HepG2 (cell line): ENCODE measurements at places on chromosomes 3 and 15. TPM values are rescaled to one million over a fixed set of nuclear protein-coding genes. Genes with fewer than 3 reads are reported as not detected.

- no peaks in the 10 kb centered on the region for H3K4me1 ChIP-seq
- H3K27me3 ChIP-seq = no peaks in the 10 kb centered on the region
- H3K4me3 ChIP-seq = no peak overlapping the region
- H3K36me3 ChIP-seq = no peaks in the 10 kb centered on the region
Observed at GRCh38 chr3:8846176-8846575, 76.8 kb upstream of the OXTR start.

DNA sequence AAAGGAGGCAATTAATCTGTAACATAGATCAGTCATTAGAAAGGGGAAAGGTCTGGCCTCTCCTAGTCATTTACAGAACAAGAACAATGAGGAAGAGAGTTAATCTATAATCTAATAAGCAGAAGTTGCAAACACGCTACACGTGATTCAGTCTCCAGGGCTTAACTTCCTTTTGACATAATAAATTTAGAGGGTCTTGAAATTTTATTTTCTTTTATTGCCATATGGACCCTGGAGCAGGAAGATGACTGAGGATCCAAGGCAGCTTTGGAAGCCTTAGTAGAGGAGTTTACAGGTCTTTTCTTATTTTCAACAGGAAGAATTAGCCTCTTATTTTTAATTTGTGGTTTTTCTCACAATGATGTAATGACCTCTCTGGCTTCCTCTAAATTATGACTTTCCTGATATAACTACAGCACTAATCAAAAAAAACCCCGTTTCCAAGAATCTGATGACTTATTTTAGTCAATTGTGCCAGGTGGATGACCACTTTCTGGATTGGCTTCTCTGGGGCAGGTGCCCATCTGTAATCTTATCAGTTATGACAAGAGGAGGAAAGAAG is 32.2 kb downstream of the ADGRG7 start:
- no peak for DNase-seq
- H3K4me1 ChIP-seq = peaks cover 17% of the 10 kb centered on the region
- no peak overlapping the region for H3K27ac ChIP-seq
- H3K27me3 ChIP-seq = peaks cover 4% of the 10 kb centered on the region; the same call in 2 of the 3 replicates
- H3K36me3 ChIP-seq = no peaks in the 10 kb centered on the region

- H3K4me1 ChIP-seq = no peaks in the 10 kb centered on the region; the same call in 1 of the 2 replicates
- no peak for DNase-seq
- no peaks in the 10 kb centered on the region for H3K36me3 ChIP-seq
- no peak overlapping the region for H3K27ac ChIP-seq
- H3K27me3 ChIP-seq = no peaks in the 10 kb centered on the region
Observed at GRCh38 chr15:56868170-56868569, 50.3 kb upstream of the TCF12 start.

DNA sequence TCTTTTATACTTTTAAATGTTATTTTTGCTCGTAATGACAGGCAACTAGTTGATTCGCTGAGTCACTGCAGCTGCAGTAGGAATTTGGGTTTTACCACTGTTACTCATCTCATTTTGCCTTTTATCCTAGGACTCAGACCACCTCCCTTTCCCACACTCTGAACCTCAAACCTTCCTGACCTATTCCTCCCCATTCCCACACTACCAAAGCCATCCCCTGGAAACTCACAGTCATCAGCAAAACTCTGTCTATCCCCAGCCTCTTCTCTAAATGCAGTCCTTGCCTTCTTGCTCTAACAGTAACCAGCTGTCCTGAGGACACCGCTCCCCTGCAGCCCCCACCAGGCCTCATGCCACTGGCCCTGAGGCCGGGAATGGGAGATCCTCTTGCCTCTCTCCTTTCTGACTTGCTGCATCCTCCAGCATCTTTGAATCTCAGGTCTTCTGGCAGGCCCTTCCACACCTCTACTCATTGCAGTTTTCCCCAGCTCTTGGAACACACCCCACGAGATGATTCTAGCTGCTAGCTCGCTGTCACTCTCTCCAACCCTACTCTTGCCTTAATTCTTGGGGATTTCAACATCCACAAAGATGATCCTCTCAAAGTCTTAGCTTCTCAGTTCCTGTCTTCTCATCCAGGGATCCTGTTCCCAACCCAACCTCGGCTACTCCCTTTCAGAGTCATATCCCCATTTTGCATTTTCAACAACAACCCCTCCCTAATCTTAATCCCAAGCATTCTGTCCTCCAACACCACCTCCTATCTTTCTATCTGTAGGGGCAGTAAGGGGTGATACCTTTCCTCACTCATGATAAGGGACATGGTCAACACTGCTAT is 55.9 kb upstream of the C3orf80 start:
- H3K27ac ChIP-seq = no peak overlapping the region
- DNase-seq = no peak
- H3K27me3 ChIP-seq = no peaks in the 10 kb centered on the region
- H3K4me1 ChIP-seq = no peaks in the 10 kb centered on the region
- no peaks in the 10 kb centered on the region for H3K36me3 ChIP-seq

GRCh38 chr15:56320316-56320715 is 44.9 kb upstream of the TEX9 start:
- H3K36me3 ChIP-seq = no peaks in the 10 kb centered on the region
- H3K27ac ChIP-seq = no peak overlapping the region
- H3K4me1 ChIP-seq = 0 out of 2 replicates have a peak, but pooled peaks cover 8% of the 10 kb centered on the region
- DNase-seq = no peak
- no peak overlapping the region for H3K4me3 ChIP-seq
- no peaks in the 10 kb centered on the region for H3K27me3 ChIP-seq

DNA sequence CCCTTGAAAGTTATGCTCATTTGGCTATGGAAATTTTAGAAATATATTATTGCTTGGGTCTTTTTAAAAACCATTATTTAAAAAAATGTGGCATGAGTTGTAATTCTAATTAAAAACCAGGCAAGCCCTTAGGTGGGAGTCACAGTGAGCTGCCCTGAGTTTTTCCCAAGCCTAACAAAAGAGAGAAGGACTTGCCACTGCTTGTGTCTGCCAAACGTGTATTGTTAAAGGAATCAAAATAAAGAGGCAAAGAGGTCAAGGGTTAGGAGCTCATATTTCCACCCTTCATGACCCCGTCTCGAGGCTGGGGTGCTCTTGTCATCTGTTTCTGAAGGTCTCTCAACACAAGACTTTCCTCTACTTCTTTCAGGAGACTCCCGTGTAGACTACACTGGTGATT is 321.1 kb downstream of the ZIC1 start:
- H3K27me3 ChIP-seq = no peaks in the 10 kb centered on the region
- H3K27ac ChIP-seq = no peak overlapping the region
- no peak overlapping the region for H3K4me3 ChIP-seq
- no peaks in the 10 kb centered on the region for H3K4me1 ChIP-seq

DNA sequence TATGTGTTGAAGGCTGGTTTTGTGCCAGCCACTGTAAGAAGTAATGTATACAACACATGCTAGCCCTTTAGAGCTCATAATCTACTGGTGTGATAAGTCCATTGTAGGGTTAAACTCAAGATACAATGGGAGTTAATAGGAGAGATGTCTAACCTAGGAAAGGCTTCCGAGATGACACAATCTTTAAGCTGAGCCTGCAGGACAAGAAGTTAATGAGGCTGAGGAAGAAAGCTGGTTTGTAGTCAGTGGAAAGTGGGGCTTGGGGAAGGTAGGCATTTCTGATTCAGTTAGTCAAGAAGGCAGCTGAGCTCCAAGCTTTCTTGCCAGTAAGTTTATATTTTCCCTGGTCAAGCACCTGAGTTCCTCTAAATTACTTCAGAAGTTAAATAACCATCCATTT is 83.0 kb upstream of the TGFBR2 start:
- DNase-seq = no peak
- H3K27me3 ChIP-seq = no peaks in the 10 kb centered on the region
- no peak overlapping the region for H3K27ac ChIP-seq
- H3K4me3 ChIP-seq = no peak overlapping the region
- H3K36me3 ChIP-seq = no peaks in the 10 kb centered on the region
- H3K4me1 ChIP-seq = peaks cover 31% of the 10 kb centered on the region

DNA sequence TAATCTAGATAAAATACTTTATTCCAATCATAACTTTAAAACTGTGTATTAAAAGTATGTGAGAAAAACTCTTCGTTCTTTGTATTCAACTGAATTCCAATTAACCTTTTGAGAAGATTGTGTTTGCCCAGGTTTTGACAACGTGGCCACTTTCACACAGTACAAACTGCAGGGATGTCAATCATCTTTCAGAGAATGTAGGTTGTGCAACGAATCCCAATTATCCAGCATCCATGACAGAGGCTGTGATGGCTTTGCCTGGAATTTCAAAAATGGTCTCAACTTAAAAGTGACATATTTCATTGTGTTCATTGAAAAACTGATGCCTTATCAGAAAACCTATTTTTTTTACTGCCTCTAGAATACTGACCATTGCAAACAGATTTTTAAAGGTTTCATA is 615.1 kb upstream of the KCNMB2 start:
- no peaks in the 10 kb centered on the region for H3K27me3 ChIP-seq
- no peaks in the 10 kb centered on the region for H3K36me3 ChIP-seq
- no peak for DNase-seq
- no peak overlapping the region for H3K27ac ChIP-seq
- no peak overlapping the region for H3K4me3 ChIP-seq

DNA sequence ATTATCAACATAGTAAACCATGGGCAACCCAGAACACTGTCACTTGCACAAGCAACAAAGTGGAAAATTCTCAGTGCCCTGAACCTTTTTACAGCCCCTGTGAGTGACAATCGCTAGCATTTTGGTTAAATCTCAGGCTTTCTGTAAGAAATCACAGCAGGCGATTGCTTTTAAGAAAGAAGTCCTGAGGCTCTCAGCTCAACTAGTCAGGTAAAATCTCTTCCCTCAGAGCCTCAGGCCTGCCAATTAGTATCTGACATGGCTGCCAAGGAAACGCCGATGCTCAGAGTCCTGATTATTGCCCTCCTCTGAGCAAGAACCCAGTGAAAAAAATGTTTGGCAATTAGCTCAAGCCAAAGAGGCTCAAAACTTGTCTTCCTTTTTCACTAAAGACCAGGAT is 530.8 kb downstream of the DIPK2A start:
- H3K27me3 ChIP-seq = no peaks in the 10 kb centered on the region
- DNase-seq = no peak
- no peaks in the 10 kb centered on the region for H3K36me3 ChIP-seq
- H3K27ac ChIP-seq = no peak overlapping the region
- no peak overlapping the region for H3K4me3 ChIP-seq
- no peaks in the 10 kb centered on the region for H3K4me1 ChIP-seq

- no peaks in the 10 kb centered on the region for H3K4me1 ChIP-seq
- H3K27me3 ChIP-seq = no peaks in the 10 kb centered on the region
- no peak overlapping the region for H3K27ac ChIP-seq
Observed at GRCh38 chr3:18830087-18830486, 318.2 kb upstream of the KCNH8 start.

DNA sequence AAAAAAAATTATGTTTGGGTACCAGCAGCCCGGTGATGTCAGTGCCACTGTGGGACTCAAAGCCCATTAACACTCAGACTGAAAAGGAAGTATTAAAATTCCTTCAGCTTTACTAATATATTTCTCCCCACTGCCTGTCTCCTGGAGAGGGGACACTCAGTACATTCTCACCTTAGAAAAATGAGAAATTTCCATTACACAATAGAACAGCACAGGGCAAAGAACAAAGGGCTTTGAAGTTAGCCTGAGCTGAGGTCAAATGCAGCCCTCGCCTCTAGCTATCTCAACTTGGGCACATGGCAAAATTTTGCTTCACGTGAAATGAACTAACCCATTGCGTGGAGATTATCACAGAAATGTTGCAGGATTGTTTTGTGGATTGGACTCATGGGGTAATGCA is 80.8 kb downstream of the RARB start:
- H3K27me3 ChIP-seq = no peaks in the 10 kb centered on the region
- no peak for DNase-seq
- H3K4me1 ChIP-seq = no peaks in the 10 kb centered on the region

The CCR8 gene
- total RNA-seq = not detected in 2 replicates

The HRH1 gene
- not detected in 2 replicates for total RNA-seq

The MESP2 gene
- not detected in 2 replicates for total RNA-seq

The SLC12A8 gene
- 0.13 and 0.71 TPM in 2 replicates for total RNA-seq
